G401 (cell line): ENCODE measurements at places on chromosomes 1 and 21. TPM values are rescaled to one million over a fixed set of nuclear protein-coding genes. Genes with fewer than 3 reads are reported as not detected.

DNA sequence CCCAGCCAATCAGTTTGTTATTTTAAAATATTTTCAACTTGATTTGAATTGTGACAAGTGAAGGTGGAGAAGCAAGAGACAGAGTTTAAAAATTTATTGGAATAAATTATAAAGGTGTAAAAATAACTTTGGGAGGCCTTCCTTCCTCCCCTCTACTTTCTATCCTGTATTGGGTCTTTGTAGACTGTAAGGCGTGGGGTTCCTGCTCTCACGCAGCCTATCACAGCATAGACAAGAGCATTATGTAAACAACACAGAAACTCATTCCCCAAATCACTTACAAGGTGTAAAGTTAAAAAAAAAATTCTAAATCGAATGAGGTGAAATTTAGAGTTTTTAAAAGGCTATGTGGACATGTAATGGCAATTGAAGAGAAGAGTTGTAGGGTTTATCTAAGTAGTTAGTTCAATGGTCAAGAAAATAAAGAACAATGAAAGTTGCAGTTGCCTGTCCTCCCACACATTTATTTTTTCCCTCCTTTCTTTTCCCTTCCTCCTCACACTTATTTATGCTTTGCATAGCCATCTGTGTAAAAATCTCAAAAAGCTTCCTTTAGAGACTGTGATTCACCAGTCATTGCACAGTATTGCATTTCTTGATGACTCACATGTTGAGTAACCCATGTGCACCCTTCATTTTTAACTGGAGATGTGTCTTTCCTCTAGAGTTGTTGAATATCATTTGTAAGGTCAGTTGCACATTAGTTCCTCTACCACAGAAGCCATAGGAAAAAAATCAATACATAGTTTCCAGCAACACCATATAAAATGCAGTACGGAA is 242.2 kb downstream of the PTPRC start:
- no peak for DNase-seq

DNA sequence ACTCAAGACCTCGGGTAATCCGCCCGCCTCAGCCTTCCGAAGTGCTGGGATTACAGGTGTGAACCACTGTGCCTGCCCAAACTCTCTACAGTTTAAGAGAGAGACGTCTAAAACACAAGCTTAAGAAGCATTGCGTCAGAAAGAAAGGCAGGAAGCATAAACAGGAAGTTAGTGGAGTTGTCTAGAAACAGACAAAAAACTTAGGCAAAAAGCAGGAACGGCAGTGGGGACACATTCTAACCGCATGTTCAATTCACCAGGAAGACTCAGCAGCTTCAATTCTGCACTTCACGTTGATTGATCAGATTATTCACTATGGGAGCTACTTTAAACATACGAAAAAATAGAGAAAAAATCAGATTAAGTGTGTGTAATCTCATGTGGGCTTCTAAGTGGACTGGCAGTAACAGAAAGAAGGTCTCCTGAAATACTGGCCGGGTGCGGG is 7.4 kb downstream of the CFAP74 start:
- DNase-seq = no peak

DNA sequence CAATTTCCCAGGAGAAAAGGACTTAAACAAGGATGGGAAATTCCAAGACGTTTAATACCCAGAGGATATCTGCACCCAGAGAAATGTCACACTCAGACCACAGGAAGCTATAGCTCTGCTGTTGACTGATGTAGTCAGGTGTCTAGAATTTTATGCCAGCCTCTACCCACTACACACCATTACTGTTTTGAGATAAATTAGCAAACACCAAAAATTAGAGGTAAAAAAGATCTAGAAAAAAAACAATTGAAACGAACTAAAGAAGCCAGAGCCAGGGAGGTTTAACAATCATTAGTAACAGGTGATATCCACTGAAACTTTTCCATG is 519.9 kb downstream of the SMYD3 start:
- no peak for DNase-seq

The SAMD11 gene
- 398 and 434 TPM in 2 replicates for total RNA-seq

- peak; percentile 21 for DNase-seq
Observed at GRCh38 chr1:31617916-31618746, 642 bp downstream of the HCRTR1 start.
